NCI-H460 (cell line): ENCODE measurements at places on chromosomes 13 and 19. TPM values are rescaled to one million over a fixed set of nuclear protein-coding genes. Genes with fewer than 3 reads are reported as not detected.
A peak's percentile ranks its signal among the peaks of the same experiment; 100 is the strongest.

PCDH8 gene
- total RNA-seq = not detected in 2 replicates

KLK10 gene
- 0.17 TPM in 1 of 2 replicates, not detected in the other for total RNA-seq

KANK2 gene
- total RNA-seq = 14.2 and 15.0 TPM in 2 replicates

MEF2B gene
- total RNA-seq = 0.32 and 0.59 TPM in 2 replicates

SH2D3A gene
- total RNA-seq = 8.1 and 11.4 TPM in 2 replicates

CABP5 gene
- not detected in 2 replicates for total RNA-seq

ZNF541 gene
- not detected in 2 replicates for total RNA-seq

POSTN gene
- total RNA-seq = 0.45 and 0.58 TPM in 2 replicates

NTN5 gene
- not detected in 2 replicates for total RNA-seq

GAPDHS gene
- total RNA-seq = not detected in 2 replicates

SBK2 gene
- total RNA-seq = not detected in 2 replicates

MLLT1 gene
- 14.6 and 17.8 TPM in 2 replicates for total RNA-seq

TMEM150B gene
- total RNA-seq = not detected in 2 replicates

ZNF628 gene
- 2.1 and 6.1 TPM in 2 replicates for total RNA-seq

- DNase-seq = no peak
Observed at GRCh38 chr13:113169277-113170272, 11.1 kb downstream of the PROZ start.

GRCh38 chr13:45870232-45870631 lies 18.7 kb upstream of the SIAH3 start:
- DNase-seq = no peak

DNA sequence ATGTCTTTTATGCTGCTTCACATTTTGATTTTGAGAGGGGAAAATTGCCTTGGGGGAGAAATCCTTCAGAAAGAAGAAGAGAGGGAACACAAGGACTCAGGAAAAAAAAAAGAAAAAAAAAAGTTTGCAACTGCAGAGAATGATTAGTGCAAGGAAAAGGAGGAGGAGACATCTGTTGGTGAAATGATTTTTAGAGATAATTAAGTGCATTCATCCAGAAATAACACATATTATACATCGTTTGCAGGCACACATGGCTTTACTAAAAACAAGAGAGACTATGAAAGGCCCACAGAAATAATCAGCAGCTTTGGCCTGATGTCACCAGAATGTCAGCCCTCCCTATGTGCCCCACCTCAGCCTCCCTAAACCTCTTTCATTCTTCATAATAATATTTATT lies 1058.2 kb downstream of the PCDH9 start:
- no peak for DNase-seq

GRCh38 chr19:29448046-29448445 lies 77.7 kb upstream of the VSTM2B start:
- no peak for DNase-seq

- DNase-seq = no peak
Observed at GRCh38 chr13:65633806-65634205, 1596.3 kb downstream of the PCDH9 start.

GRCh38 chr13:50015258-50015657 lies at the start of gene KCNRG:
TSS of gene KCNRG (plus strand) at chr13:50015444. CDS start at chr13:50015494, 50 bp downstream.
- DNase-seq = no peak

DNA sequence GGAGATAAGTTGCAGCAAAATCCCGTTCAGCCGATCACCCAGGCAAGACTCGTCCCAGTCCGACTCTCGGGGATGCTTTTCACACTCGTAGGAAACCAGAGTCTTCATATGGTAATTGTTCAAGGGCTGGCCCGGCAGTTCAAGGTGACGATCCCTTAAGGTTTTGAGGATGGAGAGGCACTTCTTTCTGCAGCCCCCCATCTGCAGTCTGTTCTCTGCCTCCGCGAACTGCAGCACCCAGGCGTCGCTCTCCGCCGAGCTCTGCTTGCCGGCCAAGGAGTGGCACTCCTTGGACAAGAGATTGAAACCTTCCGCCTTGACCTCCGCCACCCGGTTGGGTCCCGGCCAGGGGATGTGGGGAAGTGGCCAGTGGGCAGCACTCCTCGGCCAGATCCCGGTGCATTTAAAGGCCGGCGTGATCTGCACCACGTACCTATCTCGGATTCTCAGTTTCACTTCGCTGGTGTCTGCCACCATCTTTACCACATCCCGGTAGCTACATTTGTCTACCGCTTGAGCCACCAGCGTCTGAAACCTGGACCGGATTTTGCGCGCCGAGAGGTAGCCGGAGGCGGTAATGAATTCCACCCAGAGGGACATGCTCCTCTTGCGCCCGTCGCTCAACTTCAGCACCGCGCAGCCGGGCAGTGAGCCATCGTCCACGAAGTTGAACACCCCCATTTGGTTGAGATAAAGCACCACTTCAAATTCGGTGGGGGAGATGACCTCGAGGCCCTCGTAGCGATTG lies 1.1 kb downstream of the MAB21L1 start:
- no peak for DNase-seq

DNA sequence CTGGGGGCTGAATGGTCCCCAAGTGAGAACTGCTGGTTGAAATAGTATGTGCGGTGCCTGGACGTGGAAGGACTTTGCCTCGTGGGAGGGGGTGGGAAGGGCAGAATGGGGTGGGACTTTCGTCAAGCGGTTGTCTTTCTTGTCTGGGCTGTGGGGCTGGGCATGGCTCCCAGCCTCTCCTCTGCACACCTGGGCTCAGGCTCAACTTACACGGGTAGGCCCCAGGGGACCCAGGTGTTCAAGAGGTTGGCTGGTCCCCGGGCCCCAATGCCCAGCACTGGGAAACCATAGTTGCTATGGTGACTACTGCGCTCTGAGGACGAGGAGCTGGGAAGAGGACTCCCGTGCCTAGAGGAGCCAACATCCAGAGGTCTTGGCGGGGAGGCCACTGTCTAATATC lies 7.3 kb downstream of the NWD1 start:
- DNase-seq = no peak

DNA sequence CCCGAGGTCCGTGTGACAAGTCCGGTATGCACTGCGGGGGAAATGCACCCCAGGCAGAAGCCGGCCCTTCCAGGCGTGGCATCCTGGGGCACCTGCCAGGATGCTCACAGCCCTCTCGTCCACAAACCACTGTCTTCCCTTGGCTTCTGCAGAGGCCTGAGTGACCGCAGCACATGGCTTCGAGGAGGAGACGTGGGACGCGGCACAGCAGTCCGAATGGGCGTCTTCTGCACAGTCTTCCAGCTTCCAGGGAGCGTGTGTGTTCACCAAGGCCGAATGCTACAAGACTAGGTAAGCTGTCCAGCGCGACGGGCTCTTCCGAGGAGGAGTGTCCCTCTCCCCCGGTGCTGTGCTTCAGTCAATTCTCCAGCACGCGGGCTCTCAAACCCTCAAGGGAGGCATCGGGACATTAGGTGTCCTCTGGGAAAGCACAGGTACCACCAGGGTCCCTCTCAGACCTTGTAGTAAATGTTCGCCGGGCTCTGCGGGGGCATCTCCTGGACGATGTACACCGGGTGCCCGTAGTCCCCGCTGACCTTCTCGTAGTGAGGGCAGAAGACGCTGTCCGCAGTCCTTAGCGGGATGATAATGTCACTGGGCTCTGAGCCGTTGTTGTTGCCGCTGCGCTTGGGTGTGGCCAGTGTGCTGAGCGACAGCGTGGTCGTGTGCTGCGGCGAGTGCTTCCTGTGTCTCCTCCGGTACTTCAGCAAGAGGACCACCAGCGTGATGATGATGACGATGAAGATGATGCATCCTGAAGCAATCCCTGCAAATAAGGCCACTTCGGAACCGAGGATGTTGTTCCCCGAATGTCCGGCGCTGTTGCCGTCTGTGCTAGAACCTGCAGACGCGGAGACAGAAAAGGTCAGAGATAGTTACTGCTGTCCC lies 42.6 kb downstream of the EFNB2 start:
- DNase-seq = no peak

- no peak for DNase-seq
Observed at GRCh38 chr19:4970558-4971423, 1.9 kb downstream of the KDM4B start.

DNA sequence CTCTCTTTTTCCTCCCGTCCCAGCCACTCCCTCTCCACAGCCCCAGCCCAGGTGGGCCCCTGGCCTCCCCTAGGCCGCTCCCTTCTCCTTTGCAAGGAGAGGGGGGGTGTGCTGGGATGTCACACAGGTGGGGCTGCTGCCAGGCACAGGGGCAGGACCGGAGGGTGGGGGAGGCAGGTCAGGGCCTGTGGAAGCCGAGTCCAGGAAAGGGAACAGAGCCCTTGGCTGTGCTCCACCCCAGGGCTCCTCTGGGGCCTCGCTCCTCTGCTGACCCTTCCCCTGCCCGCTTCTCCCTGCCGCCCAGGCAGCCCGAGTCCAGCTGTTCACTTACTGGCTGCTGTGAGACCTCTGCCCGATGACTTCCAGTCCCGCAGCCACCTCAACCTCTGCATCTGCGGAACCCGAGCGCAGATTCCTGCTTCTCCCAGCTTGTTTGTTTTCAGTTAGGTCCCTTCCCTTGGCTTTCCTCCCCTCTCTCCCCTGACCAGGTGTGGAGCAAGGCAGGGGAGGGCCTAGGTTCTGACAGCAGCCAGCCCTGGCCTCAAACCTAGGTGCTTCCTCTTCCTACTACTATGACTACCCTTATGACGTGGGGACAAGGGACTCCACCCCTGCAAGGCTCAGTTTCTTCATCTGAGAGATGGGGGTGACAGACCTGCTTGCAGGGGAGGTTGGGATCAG lies 850 bp upstream of the KLK11 start:
- DNase-seq = no peak

DNA sequence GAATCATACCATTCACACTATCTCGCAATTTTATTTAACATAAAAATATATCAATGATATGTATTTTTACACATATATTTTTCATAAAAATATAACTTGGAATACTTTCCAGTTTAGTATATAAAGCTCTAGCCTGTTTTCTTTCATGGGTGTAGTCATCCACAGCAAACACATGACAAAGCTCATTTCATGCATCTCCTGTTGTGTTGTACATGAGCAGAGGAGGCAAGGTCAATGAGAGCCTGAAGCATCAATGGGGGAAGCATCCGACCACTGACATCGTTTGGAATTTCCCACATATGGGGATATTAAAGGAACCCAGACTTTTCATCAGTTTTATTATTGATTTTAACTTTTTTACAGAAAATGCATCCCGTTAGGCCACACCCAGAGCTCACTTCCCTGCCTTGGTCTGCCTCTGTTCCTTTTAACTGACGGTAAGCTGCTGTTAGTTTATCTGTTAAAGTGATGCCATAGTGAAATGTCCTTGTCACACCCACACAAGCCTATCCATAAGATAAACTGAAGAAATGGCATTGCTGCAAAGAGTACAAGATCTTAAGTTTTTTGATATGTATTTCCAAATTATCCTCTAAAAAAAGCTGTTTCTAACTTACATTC lies 44.0 kb downstream of the MIPEP start:
- no peak for DNase-seq

DNA sequence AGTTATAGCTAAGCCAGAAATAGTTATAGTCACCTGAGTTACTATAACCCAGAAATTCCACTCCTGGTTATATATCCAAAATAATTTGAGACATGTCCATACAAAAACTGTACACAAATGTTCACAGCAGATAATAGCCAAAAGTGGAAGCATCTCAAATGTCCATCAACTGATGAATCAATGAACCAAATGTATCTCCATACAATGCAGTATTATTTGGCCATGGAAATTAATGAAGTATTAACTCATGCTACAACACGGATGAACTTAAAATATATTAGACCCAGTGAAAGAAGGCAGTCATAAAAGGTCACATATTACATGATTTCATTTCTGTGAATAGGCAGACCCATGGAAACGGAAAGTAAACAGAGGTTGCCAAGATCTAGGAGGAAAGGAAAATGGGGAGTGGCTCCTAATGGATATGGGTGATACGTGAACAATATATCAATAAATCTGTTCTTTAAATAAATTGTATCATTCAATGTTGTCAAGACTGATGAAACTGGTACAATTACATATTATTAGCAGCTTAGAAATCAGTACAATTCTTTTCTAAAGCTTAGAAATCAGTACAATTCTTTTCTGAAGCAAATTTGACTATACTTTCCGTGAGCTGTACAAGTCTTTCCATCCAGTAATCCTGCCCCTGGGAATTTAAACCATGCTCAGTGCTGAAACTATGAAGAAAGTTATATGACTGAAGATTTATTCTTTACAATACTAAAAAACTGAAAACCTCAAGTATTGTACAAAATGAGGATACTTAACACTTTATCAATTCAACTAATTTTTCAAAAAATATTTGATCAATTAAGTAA lies 47.0 kb upstream of the DIAPH3 start:
- no peak for DNase-seq

- peak; percentile 58 for DNase-seq
Observed at GRCh38 chr19:49106648-49107135, 7.5 kb upstream of the LIN7B start.

DNA sequence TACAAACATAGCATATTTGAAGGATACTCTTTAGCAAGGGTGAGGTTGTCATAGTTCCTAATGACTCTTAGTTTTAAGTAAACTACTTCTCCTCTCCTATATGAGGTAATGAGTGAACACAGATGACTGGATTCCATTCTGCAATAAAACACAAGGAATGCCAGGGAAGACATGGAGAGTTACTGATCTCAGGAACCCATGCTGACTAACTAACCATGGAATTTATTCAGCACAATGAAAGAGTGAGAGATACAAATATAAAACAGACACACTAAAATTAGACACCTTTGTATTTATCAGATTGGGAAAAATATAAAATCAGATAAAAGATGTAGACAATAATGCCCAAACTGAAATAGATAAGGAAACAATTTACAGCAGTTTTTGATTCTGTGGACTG lies 1525.9 kb upstream of the SLC10A2 start:
- DNase-seq = no peak

GRCh38 chr19:44718441-44719261 lies 19.7 kb downstream of the CEACAM16 start:
- no peak for DNase-seq

DNA sequence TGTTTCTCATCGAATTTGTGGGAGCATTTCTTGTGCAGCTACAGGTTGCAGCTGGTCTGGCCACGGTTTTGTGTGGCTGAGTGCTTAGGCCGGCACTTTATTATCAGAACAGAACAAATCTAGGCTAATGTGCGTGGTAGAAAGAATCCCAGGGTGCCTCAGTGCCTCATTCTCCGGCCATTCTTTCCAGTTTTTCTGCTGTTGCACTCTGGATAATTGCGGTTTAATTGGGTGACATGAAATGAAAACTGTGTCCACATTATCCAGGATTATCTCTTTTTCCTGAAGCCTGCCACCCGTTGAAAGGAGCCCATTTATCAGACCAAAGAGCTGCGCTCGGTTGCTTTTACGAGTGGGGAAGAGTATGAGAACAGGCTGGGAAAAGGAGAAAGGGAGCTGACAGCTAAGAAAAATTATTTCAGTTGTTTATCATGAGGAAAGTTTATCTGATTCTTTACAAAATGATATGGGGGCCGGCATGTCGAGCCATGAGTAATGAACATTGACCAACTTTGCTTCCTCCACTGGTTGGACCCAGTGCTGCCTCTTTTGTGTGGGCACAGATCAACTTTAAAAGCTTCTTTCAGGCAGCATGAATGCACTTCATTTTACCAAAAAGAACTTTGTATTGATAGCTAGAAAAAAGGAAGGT lies 117.0 kb upstream of the SOX21 start:
- DNase-seq = no peak
